ENCODE measurements at places on chromosomes 4 and X.

- no peak for DNase-seq
Observed at GRCh38 chrX:149908308-149908707, 21.1 kb upstream of the HSFX4 start.

DNA sequence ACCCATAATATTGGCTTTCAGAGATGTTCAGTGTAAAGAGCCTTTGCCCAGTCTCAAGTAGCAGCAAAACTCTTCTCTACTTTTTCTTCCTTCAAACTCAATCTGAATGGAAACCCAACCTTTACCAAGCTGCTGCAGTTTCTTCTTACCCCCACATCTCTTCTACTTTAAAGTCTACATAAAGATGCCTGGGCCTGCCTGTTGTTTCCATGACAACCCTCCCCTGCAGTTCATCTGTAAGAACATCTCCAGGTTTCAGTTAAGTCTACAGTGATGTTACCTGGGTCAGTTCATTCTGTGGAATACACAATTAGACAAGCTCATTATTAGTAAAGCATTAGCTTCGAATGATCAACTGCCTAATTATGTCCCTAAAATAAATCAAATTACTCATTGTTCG lies 81.4 kb downstream of the SPANXN3 start:
- no peak for DNase-seq

GRCh38 chr4:169412046-169412445 lies 141.3 kb upstream of the SH3RF1 start:
- DNase-seq: no peak

DNA sequence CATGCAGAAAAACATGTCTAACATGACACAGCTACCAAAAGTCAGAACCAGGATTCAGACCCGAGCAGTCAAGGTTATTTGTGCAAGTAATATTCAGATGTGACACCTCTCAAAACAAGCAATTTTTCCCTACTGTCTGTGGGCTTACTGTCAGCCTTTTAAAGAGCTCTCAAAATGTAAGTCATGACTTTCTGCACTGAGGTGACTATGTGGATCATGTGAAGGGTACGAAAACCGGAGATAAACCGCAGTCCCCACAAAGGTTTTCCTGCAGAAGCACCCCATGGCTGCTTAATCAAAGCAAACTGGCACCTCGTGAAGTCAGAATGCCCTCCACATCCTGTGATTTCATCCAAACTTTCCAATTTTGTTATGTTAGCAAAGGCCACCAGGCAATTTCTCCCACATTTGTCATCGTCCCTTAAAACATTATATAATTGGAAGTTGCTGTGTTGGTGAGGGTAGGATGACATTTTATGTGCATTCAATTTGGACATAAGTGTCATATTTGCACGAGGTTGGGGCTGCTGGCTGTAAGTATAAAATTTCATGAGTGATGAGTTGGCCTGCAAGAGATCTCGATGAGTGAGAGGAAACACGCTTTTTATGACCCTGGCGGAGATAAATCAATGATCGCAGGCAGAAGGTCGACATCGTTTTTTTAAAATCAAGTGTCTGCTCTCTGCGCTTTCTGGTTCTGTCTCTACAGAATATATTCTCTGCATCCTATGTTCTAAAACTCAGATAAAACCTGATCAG lies 161.2 kb downstream of the STK32B start:
- no peak for DNase-seq

DNA sequence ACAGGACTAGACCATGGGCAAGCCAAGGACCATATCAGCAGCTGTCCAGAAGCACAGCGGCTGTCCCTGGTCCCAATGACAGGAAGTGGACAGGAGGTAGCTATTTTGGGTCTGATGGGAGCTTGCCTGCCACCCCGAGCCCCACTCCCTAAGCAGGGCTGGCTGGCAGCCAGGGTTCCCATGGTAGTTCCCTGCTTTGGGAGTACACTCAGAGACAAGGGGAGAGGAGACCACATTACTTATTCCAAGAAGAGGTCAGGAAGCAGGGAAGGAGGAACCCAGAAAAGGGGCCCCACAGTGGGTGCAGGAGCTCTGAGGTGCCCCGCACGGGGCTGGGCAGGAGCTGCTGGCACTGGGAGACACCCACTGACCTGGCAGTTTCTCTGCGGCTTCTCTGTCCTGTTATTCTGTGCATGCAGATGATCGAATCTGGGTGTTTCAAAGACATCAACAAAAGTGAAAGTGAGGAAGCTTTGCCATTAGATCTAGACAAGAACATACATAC lies 36.3 kb downstream of the HTT-AS start:
- DNase-seq: no peak

- DNase-seq: no peak
Observed at GRCh38 chr4:160265014-160265413, 1162.1 kb downstream of the RAPGEF2 start.

- DNase-seq: no peak
Observed at GRCh38 chr4:109811707-109812106, 3.9 kb upstream of the GAR1 start.

- peak; percentile 59 for DNase-seq
Observed at GRCh38 chr4:173168396-173169177, at the start of gene GALNT7. Gene GALNT7 (plus strand): TSS chr4:173168811. CDS start chr4:173168836, 25 bp downstream.

GRCh38 chr4:168584321-168584771 lies 87.5 kb downstream of the PALLD start:
- no peak for DNase-seq

- no peak for DNase-seq
Observed at GRCh38 chrX:144297221-144297620, 413.4 kb downstream of the UBE2NL start.

- no peak for DNase-seq
Observed at GRCh38 chrX:148229801-148230303, 248.7 kb downstream of the FMR1NB start.

DNA sequence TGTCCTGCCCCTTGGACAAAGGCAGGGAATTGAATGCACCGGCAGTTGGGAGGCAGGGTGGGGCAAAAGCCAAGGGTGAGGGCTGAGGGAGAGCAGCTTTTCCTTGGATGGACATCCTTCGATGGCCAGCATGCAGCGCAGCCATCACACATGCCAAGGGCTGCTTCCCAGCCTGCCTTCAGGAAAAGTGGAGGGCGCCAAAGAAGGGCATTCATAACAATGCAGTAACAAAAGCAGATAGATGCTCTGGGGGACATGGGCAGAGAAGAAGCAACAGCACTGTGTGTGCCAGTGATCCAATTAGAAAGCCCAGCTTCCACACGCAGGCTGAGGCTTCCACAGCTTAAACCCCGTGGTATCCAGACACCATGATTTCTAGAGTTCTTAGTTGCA lies 71.5 kb downstream of the TSPAN5 start:
- no peak for DNase-seq

GRCh38 chr4:53587135-53587534 lies 4.2 kb downstream of the LNX1 start:
- DNase-seq: no peak

GRCh38 chr4:182937268-182938204 lies 20.4 kb upstream of the DCTD start:
- DNase-seq: no peak

- DNase-seq: no peak
Observed at GRCh38 chrX:109707319-109707718, 25.7 kb downstream of the ACSL4 start.

- DNase-seq: no peak
Observed at GRCh38 chr4:177574446-177574845, 132.2 kb upstream of the AGA start.

- DNase-seq: no peak
Observed at GRCh38 chrX:51857159-51857733, 36.2 kb upstream of the MAGED1 start.

DNA sequence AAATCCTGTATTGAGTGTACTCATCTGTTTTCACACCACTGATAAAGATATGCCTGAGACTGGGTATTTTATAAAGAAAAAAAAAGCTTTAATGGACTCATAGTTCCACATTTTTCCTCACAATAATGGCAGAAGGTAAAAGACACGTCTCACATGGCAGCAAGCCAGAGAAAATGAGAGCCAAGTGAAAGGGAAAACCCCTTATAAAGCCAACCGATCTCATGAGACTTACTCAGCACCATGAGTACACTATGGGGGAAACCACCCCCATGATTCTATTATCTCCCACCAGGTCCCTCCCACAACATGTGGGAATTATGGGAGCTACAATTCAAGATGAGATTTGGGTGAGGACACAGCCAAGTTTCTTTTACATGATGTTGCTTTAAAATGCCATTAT lies 171.9 kb downstream of the GALNTL6 start:
- DNase-seq: no peak

DNA sequence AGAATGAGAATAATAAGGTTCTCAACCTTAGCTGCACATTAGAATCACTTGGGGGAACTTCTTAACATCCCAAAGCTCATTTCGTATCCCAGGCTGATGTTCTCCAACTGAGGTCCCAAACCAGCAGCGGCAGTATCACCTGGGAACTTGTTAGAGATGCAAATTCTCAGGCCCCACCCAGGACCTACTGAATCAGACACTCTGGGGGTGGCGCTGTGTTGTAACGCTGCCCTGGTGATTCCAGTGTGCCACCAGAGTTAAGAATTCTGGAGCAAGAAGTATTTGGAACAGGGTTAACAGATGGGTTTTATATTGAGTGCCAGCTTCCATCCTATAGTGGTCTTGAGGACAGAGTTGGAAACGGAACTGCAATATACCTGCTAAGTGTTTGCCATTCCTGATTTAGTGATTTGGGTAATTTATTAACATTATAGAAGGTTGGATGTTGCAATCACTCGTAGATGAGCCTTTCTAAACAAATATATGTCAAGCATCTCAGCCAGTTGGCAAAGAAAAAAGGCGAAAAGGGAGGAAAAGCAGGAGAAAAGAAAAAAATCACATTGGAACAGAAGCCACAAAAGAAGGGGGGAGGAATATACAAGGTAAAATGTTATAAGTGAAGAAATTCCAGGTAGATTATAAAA lies 141.0 kb downstream of the ARX start:
- DNase-seq: no peak

- no peak for DNase-seq
Observed at GRCh38 chr4:187541666-187542065, 453.9 kb upstream of the ZFP42 start.

- no peak for DNase-seq
Observed at GRCh38 chr4:95549246-95550114, 707 bp upstream of the UNC5C start.

- no peak for DNase-seq
Observed at GRCh38 chr4:67055319-67055718, 490.0 kb downstream of the CENPC start.

DNA sequence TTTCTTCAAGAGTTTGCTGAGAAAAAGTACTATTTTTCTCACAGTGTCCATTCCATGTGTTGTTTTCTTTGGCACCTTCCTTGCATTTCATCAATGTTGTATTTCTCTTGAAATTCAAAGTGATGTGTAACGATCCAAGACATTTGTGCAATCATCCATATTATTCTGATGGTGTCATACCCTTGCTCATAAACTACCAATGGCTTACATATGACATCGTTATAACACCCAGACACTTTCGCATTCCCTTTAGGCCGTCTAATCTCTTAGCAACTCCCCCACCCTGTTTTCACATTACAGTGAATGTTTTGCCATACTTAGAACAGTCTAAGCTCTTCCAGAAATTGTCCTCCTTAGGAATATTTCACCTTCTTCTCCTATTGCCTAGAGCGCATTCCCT lies 1779.0 kb downstream of the PCDH7 start:
- no peak for DNase-seq

DNA sequence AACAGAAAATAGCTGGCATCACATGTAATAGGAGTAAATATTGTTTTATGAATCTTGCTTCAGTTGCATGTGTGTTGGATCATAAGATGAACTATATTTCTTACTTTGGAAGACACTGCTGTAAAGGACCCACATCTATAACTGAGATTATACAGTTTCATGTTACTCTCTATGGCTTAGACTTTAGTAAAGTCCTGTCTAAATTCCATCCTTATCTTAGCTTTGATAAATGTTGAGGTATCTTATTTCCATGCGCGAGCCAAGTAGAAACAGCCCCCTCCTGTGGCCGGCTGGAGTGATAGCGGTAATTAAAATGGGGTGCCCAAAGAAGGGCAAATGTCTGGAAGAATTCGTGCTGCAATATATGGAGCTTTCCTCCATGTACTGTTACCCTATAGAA lies 43.0 kb downstream of the CCDC158 start:
- peak; percentile 43 for DNase-seq

DNA sequence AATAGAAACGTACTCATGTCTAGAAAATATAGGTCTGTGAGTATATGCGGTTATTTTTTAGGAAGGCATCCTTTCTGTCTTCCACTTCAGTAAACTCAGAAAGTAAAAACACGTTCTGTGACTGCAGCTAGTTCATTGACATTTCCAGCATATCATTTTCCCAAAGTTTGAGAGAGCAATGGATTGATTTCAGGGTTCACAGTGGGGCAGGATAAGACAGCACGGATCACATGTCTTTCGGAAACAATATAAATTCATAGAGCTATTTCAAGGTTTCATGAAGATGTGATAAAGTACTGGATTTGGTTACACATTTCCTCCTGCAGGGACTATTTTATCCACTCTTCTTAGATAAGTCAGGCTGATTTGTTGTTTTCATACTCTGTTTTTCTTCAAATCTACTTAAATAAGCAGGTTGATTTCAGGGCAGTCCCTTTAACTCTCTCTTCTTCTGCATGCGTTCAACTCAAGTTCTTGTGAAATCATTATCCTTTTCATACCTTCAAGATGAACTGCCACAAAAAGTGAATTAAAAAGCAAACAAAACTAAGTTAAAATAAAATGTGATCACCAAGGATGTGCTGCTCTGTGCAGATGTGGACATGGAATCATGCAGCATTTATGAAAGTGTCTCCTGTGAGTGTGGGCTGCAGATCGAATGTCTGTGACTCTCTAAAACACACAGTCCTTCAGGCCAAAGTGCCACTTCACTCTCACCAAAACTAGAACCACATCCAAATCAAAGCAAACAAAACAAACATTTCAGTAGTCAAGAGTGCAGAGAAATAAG lies 187.7 kb downstream of the UNC5C start:
- no peak for DNase-seq

GRCh38 chr4:1195109-1195671 lies 22.8 kb upstream of the SPON2 start:
- no peak for DNase-seq

DNA sequence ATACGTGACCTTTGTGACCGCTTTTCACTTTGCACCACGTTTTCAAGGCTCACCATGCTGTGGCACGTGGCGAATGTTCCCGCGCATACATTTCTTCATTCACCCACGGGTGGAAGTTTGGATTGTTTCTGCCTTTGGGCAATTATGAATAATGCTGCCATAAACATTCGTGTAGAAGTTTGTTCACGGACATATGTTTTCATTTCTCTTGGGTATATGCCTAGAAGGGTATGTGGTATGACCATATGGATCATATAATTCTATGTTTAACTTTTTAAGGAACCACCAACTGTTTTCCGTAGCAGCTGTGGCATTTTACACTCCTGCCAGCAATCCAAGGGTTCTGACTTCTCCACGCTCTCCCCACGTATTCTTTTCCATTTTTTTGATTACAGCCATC lies 60.9 kb upstream of the MXD4 start:
- DNase-seq: no peak

GRCh38 chrX:153871946-153872878 lies 13.8 kb downstream of the L1CAM start:
- DNase-seq: no peak
